ENCODE measurements at places on chromosomes 12 and 14.

DNA sequence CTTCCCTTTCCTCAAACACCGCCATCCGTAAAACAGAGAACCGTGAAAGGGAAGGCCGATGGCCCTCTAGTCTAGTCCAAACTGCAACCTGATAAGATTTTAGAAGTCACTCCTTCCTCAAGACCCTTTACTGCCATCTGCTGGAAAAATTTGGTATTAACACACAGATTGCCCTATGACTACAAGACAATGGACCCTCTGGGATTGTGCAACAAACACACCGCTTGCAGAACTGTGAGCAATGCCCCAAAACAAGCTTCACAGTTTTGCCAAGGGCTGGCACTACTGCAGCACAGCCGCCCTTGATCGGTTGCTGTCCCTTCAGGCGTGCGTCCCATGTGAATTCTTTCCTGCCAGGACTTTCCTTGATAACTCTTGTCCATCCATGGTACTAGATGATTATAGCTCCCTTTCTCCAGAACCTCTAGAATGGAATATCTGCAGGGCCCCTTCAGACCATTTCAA lies 23.1 kb downstream of the LLPH start:
- peak; percentile 21 for DNase-seq

- DNase-seq: no peak
Observed at GRCh38 chr12:94139816-94140215, 8.6 kb upstream of the PLXNC1 start.

DNA sequence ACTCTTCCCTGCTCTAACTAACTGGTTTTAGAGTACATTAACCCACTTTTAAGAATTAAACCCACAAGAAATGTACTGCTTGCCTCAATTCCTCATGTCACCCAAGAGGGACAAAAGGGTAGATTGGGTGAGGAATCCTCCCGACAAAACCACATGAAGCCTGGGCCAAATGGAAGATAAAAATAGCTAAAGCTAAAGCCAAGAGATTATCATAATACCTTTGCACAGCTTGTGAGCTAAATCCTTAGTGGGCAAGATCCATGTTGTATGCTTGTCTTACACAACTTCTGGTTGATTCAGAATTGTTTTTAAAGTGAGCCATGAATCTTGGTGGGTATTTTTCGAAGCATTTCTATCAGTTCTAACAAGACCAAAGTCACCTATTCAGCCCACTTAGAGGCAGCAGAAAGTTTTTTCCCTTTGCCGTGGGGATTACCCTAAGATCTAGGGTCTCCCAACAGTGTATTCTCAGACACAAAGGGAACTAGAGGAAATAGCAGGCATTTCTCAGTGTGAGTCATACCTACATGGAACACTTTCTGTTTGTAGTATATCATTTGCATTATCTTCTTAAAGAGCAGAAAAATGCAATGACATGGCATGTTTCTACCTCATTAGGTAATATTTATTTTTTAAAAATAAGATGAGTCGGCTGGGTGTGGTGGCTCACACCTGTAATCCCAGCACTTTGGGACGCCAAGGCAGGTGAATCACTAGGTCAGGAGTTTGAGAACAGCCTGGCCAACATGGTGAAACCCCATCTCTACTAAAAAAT lies 616.6 kb downstream of the KCNH5 start:
- DNase-seq: no peak

- no peak for DNase-seq
Observed at GRCh38 chr14:57293866-57294837, 25.4 kb downstream of the AP5M1 start.

DNA sequence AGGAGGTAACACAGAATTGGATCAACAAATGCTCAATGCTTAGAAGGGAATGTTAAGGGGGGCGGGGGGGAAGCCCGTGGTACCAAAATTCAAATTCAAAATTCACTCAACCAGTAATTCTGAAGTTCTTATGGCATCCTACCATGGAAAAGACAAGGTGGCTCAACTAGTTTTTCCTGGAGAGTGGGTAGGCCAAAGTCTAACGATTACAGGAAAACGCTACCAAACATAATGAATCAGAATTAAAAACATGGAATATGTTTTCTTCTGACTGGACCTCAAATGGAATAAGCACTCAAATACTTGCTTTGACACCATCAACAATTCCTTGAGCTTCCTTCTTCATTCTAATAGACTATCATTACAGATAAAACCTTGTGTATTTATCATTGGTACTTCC lies 2.3 kb downstream of the NACA start:
- no peak for DNase-seq

DNA sequence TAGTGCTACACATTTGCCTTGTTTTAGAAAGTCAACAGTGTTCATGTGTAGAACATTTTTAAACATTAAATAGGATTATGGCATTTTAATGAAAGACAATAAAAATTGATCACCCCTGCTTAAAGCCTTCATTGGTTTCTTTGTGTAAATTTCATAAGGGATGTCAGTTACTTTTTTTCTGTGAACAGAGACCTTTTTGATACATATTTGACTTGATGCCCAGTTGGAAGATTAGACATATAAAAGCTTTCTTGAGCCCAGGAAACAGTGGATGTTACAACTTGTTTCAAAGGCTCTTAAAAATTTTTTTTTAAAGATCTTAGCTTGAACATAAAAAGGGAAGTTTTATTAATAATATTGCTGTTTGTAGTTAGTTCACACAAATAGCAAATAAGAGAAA lies 168.7 kb upstream of the PDZRN4 start:
- no peak for DNase-seq

DNA sequence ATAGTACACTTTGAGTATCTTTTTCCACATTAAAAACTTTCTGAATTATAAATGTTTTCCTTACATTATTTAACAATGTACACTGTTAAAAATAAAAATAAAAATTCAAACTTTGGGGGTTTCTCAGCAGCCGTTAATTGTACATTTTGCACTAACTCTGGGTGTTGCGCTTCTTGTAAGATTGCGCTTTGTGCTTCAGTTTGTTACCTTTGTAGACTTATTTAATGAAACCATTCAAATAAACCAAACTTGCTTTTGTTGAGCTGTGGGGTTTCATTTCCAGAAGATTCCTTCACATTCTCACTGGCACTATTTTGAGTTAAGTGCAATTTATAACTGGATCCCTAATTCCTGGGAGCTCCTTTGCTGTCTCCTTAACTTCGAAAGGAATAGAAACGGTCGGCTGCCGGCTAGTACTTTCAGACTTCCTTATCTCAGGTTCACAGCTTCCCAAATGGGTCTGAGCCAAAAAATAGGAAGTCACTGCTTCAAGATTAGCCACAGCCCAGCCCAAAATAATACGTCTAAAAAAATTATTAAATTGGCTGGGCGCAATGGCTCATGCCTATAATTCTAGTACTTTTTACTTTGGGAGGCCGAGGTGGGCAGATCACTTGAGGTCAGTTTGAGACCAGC lies 38.2 kb downstream of the RAD52 start:
- no peak for DNase-seq

GRCh38 chr12:13374793-13375192 lies 178.3 kb downstream of the EMP1 start:
- no peak for DNase-seq

DNA sequence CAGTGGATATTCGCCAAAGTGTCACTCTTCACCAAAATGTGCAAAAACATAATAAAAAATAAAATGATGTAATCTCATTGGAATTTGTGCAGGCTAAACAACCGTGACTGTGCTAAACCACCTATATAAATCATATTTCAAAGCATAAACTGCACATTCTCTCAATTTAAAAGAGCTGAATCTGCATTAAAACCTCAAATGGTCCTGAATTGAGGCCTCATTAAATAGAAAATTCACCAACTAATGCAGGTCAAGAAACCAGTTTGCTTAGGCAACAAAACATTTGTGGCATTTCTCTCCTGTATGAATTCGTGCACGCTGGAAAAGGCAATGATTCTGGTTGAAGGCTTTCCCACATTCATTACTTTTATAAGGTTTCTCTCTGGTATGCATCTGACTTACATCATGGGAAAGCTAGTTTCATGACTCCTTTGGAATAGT lies 80.1 kb upstream of the IFNG-AS1 start:
- no peak for DNase-seq

- DNase-seq: no peak
Observed at GRCh38 chr14:64422756-64423155, 34.6 kb downstream of the MTHFD1 start.

GRCh38 chr12:113130457-113131135 lies 5.0 kb downstream of the RASAL1 start:
- DNase-seq: peak; percentile 85

DNA sequence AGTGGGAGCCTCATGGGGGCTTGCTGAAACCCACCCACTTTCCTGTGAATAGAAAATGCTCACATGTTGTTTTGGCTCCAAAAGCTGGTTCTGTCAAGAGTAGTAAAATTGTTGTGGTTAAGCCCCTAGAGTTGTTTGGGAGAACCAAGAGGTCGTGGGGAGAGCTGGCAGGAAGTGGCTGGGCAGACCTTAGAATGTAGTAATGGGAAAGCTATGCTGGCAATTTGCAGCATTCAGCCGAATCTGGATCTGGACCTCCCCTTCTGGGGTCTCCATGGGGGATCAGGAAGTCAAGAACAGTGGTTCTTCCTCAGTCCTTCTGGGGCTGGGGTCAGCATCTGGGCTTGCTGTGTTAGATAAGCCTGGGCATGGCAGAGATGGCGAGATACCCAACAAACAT lies 150.6 kb upstream of the TBX3 start:
- no peak for DNase-seq

DNA sequence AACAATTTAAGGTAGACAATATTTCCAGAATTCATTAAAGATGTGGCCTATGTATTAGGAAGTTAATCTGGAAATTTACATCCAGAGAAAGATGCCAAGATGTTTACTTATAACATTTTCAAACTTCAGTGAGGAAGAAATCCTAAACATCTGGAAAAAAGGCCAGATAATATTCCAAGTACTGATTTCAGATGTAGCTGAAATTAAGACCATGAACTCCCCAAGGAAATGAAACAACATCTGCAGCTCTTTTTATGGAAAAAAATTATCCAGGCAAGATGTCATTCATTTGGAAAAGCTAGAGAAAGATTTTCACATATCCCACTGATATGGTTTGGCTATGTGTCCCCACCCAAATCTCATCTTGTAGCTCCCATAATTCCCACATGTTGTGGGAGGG lies 35.0 kb downstream of the GNG2 start:
- no peak for DNase-seq

DNA sequence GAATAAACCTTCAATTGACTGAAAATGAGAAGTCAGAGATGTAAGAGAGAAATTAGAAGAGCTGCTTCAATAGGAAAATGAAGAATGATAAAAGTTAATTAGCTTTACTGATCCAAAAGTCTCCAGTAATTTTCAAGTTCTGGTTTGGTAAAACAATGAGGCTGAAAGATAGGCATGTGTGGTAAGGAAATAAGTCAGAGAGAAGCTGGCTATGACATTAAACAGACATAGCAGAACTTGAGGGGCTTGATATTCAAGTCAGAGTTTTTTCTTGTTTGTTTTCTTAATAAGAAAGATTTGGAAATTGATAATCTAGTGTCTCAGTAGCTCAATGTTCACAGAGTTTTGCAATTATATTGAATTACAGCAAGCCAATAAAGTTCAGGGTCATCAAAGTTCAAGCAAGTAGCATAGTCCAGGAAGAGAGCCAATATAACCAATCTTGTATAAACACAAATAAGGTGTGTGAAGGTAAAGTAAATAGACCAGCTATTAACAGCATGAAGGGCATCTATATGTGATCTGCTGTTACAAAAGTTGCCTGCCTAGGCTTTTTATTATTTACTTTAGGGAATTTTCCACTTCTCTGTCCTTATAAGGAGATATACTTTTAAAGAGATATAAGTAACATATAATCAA lies 1111.5 kb downstream of the TRHDE start:
- DNase-seq: no peak

GRCh38 chr12:111063295-111064026 lies 143.1 kb upstream of the MYL2 start:
- DNase-seq: no peak

- no peak for DNase-seq
Observed at GRCh38 chr14:84025106-84026012, 1504.6 kb upstream of the FLRT2 start.

DNA sequence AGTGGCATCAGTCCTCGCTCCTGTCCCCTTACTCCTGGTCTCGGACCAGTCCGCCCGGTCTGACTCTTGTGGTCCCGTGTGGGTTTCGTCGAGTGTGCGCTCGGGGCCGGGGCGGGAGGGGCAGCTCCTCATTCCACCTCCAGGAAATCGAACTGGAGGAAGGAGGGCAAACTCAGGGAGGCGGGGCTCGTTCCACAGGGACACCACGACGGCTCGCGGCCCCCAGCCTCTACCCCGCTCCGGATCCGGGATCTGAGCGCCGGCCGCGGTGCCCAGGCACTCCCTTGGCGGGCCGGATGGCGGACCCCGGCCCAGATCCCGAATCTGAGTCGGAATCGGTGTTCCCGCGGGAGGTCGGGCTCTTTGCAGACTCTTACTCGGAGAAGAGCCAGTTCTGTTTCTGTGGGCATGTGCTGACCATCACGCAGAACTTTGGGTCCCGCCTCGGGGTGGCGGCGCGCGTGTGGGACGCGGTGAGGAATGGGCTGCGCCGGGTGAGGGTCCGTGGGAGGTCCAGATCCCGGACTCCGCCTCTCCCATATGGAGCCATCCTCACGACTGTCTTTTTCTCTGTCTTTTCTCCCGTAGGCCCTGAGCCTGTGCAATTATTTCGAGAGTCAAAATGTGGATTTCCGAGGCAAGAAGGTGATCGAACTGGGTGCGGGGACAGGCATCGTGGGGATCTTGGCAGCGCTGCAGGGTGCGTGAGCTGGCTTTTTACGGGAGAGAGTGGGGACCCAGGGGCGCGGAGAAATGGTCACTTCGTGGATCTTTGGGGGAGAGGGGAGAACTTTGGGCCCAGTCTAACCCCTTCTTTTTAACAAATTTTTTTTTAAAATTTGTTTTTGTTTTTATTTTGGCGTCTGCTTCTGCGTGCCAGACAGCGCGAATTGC lies at the start of gene EEF1AKMT3:
EEF1AKMT3 (plus strand) TSS at position 186 of the 894 bp plus-strand sequence; CDS start at position 297, 111 bp downstream.
- DNase-seq: no peak

DNA sequence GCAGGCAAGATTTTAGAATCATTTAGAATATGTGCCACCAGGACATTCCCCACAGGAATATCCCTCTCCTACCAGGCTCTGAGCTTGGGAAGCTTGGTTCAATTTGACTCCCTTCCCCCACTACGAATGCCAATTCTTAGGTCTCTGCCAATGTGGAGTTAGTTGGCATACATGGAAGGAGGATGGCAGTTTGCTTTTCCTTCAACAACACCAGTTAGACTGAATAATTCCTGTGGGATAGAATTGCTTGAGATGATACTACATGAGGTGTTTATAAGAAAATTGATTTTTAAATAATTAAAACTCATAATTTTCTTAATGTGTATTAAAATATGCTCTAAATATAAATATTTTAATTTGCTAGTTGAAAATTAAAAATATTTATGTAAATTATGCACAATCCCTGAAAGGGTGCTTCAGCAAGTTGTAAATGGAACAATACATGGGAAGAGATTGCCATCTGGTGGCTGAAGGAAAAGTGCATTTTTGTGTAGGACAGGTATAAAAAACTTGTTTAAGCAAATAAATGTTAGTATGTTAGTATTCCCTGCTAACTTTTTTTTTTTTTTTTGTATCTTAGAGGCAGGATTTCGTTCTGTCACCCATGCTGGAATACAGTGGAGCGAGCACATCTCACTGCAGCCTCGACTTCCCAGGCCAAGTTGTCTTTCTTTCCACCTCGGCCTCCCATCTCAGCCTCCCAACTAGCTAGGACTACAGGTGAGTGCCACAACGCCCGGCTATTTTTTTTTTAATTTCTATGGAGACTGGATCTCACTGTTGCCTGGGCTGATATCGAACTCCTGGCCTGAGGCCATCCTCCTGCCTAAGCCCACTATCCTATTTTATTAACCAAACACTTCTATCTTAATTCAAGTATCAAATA lies 25.8 kb upstream of the STRAP start:
- DNase-seq: peak; percentile 9

Measured in amygdala (tissue), 56 donors.